ENCODE measurements at places on chromosomes 13 and 19.
A peak's percentile ranks its signal among the peaks of the same experiment; 100 is the strongest.

DNA sequence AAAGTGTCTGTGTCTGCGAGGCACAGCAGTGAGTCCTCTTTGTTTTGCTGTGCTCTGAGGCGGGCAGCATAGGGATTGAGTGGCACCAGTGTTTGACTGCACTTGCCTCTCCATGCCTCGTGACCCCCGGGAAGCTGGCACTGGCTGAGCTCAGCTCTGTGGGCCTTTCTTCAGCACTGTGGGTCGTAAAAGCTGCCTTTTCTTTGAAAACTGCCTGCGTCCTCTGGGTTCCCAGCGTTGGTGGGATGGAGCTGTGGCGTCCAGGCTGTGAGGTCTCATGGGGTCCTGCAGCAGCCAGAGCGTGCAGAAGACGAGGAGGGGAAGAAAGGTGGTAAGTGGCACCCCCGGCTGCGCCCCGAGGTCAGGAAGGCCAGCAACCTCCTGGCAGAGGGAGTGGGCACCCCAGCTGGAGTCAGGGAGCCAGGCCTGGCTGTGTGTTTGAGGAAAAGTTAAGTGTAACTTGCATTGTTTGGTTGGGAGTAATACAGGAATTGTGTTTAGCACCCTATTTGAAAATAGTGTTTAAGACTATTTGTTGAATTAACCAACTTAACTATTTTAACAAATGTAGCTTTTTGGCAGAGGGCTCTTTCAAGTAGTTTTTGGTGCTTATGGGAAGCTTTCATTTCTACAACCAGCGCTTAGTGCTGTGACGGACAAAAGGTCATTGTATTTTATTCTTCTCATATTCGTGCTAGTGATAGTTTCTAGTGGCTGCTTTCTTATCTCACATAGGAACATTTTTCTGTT is 79.3 kb upstream of the TEX29 start:
- DNase-seq: no peak

DNA sequence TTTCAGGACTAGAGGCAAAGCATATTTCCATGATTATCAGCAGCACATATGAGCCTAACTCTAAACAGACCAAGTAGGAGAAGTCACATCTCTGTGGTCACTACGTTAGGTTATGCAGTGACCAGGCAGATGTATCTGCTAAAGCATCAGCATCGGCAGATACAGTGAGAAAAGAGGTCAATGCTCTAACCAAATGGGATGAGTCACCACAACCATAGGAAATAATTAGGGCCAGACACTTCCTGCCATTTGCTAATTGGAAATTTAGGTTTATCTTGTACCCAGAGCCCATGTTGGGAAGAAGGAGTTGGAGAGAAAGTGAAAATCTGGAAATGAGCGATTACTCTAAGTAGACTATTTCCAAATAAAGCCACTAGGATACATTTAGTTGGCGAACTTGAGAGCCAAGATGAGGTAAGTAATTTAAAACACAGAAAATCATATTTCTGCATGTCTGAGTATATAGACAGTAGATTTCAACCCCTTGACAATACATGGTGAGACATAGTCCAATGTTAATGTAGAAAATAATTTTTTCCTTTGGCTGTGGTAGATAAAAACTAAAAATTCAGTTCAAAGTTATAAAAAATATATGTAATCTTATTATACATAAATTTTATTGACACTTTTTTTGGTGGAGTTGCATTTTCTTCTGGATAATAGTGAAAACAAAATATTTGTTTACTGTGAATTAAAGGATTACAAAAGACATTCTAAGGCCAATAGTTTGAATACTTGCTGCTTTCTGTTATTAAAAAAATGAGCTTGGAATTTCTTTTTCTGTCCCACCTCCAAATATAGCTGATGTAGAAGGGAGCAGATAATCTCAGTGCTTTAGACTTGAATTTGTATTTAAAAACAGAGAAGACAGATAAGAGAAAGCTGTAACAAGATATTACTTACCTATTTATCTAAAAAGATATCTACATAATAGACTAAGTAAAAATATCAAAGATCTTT is 104.4 kb upstream of the CSNK1A1L start:
- no peak for DNase-seq

GRCh38 chr13:39565036-39565949 is 37.7 kb downstream of the LHFPL6 start:
- no peak for DNase-seq

GRCh38 chr13:82136880-82137279 is 1745.4 kb downstream of the SLITRK1 start:
- no peak for DNase-seq

- no peak for DNase-seq
Measured at GRCh38 chr19:3129112-3129511, 6.7 kb upstream of the GNA15 start.

DNA sequence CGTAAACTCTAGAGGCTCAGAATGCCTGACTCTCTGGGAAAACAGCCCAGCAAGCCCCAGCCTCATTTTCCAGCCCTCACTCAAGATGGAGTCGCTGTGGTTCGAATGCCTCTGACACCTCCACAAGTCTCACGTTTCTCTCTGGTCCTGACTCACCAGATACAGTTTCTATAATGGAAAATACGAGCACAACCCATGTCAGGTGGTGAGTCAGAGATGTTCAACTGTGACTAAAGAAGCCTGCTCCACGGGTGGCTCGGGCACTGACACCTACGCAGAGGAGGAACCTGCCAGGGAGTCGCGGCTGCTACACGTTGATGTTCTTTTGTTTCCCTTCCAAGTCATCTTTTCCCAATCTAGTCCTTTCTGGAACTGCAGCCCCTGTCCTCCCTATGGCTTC is 87.1 kb upstream of the STK24 start:
- DNase-seq: peak; percentile 30

DNA sequence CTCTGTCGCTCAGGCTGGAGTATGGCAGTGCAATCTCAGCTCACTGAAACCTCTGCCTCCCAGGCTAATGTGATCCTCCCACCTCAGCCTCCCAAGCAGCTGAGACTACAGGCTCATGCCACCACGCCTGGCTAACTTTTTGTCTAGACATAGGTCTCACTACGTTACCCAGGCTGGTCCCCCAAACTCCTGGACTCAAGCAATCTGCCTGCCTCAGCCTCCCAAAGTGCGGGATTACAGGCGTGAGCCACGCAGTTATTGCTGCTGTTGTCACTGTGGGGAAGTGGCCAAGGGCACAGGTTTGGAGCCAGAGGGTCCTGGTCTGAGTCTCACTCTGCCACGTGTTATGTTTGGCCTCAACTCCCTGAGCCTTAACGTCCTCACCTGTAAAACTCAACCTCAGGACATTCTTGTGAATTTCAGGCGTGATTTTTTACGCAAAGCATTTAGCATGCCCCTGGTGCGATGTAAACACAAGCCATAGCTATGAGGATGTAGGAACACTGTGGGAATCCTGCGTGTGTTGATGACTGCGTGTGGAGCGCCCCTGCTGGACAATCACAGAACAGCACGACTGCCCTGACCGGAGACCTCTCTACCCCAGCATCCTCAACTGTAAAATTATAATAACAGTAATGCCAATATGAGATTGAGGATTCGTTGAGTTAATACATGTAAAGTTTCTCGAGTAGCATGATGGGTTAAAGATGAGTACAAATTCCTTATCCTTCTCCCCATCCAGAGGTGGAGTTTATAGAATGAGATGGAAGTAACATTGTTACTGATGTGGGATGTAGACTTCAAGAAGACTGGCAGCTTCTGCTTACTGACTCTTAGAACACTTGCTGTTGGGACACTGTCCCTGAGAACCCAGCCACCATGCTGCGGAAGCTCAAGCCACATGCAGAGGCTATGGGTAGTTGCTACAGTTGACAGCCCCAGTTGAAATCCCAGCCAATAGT is 41.8 kb upstream of the PNMA8B start:
- DNase-seq: peak; percentile 45

DNA sequence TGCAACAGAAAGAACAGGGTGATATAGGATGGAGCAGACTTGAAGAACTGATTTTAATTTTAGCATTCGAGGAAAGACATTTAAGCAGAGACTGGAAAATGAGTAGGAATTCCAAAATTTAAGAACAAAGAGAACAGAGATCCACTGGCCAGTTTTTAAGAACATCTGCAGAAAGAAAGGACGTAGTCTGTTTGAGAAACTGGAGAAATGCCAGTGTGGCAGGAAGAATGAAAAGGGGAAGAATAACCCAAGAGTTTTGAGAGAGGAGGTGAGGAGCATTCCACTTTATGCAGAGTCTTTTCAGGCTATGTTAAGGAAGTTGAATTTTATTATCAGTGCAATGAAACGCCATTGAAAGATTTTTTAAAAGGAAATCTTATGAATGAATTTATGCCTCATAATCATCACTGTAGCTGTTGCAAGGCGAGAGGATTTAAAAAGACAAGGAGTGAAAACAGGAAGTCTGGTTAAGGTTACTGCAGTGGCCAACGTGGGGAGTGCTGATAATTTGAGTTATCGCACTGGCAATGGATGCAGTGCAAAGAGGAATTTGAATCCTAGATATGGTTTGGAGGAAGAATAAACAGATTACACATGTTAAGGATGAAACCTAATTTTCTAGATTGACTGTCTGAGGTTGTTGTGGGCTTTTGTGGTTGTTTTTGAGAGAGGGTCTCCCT is 253.8 kb downstream of the DACH1 start:
- DNase-seq: no peak

DNA sequence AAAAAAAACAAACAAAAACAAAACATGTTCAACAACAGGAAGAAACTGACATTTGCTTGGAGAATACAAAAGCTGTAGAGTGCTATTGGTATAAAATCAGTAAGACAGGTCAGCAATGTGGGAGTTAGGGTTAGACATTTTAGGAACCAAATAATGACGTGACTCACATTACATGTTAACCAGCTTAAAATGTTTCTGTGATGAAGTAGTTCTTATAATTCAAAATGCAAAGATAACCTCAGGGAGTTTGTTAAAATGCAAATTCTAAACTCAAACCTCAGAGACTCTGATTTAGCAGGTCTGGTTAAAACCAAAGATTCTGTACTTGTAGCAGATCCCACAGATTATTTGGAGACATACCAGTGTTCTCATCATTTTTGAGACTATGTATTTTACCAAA is 549.4 kb upstream of the SLITRK1 start:
- DNase-seq: no peak

DNA sequence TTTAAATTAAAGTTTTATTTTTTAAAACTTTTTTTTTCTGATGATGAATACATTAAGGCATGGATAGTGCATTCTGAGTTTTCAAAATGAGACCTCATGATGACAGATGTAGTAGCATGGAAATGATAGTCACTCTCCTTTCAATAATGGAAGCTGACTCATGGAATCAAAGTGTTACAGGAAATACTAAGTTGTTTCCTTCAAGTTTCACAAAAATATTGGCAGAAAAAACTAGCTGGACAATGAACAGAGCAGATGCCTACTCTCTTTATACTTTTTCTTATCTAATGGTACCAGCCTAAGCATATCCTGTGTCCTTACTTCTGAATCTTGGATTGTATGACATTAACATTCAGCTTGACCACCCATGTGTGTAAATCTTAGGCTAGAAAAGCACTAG is 1337.3 kb downstream of the PCDH9 start:
- no peak for DNase-seq

DNA sequence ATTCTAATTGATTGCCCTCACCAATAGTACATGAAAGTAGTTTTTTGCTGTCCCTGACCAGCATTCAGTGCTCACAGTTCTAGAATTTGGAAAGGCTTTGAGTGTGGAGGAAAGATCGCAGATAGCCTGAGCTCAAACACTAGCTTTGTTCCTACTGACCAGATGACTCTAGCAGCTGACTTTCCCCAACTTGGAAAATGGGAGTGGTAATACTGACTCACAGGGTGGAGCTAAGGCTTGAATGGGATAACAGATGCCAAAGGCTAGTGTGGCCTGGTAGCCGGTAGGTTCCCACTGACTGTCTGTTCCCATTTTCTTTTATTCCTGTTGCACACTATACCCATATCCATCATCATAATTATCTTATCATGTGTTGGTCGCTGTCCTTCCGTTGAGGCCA is 3.7 kb downstream of the ZSCAN22 start:
- DNase-seq: no peak

GRCh38 chr19:3880471-3881271 is at the start of gene ATCAY:
ATCAY (plus strand) TSS chr19:3880685; CDS start chr19:3885768, 5,083 bp downstream.
- no peak for DNase-seq

DNA sequence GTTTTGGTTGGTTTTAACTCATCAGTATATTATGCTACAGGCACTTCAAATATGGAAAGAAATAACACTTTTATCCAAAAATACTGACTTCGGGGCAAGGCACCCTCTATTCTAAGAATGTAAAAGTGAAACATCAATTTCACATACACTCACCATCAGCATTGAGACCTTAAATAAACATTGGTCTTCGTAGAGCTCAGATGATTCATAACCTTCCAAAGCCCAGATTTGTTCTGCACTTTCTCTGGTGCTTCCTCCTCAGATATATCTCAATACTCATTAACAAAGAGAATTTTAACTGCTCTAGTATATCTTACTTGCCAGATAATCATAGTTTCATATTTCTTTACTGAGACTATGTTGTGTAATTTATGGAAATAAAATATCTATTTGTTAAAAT is 794.3 kb downstream of the LIG4 start:
- no peak for DNase-seq

GRCh38 chr13:82720986-82721385 is 1161.3 kb downstream of the SLITRK1 start:
- DNase-seq: no peak

GRCh38 chr13:43166644-43167457 is 143.5 kb downstream of the DNAJC15 start:
- no peak for DNase-seq

DNA sequence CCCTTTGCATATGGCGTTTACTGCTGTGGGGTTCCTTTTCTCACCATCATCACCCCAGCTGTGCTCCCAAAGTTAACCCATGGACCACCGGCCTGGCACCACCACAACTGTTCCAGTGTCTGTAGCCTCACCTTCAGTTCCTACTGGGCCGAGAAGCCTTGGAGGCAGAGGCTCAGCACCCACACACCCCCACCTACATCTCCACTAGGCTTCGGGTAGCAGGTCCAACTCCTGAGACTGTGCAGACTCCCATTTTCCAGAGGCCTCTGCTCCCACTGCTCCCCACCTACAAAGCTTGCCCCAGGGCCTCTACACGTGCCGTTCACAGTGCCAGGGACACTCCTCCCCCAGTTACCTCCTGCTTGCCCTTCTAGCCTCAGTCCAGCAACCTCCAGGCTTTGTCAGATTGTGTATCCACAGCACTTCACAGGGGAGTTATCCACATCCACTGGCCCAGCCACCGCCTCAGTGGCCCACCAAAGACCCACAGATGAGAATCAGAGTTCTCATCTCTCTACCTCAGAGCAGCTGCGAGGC is 14.1 kb downstream of the SLC27A5 start:
- DNase-seq: no peak

DNA sequence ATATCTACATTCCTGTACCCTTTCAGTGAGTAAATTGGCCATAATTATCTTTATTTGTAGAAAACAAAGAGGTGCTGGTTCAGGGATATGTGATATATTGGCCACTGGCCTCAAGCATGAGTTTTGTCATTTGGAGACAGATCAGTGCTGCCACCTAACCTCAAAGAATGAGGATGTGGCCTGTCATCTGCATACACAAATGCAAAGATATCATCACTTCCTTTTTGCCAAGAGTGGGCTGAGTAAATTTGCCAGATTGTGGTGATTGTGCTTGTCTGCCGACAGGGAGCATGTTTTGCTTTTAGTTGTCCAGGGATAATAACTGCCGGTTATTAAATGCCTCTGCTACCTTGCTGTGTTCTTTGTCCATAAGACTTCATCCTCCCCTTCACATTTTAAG is 44.2 kb downstream of the WASF3 start:
- DNase-seq: no peak

- no peak for DNase-seq
Measured at GRCh38 chr19:19268453-19269385, 4.4 kb downstream of the TM6SF2 start.

All from stimulated activated CD8-positive, alpha-beta memory T cell treated with anti-CD3 and anti-CD28 coated beads, Interleukin-4, amount 100 ng/mL, for 4 hours (primary cell).